ENCODE measurements at places on chromosomes 7 and 10.

GRCh38 chr10:71712170-71712569, 7.4 kb downstream of the C10orf105 start:
- no peak for DNase-seq

GRCh38 chr10:90718182-90718581, 139.7 kb downstream of the HTR7 start:
- DNase-seq, result no peak

DNA sequence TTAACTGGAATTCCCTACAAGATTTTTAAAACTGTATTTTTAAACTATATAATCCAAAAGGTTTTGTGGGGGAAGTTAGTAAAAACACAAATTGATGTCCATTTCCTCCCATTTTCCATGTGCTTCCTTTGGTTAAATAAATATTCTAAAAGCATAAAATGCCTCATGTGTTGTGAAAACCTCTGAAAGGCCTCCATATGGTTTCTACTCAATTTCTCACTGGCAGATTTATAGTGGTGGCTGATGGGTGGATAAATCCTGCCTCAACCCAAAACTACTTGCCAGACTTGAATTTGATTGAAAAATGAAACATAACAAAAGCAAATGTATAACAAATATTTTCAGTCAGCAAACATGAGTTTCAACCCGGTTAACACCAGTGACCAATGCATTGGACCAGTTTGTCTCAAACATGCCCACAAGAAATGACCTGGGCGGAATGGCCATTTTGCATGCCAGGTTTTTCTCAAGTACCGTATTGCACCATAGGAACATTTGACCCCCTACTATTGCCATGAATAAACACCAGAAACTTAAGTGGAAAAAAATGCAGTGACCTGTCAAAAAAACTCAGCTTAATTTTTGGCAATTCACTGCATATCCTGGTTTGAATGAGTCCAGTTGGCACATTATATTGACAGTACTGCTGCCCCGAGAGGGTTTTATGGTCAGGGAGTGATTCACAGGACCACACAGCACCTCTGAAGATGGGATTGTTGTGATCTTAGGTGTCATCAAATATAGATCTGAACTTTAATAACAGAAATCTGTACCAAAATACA, 454.6 kb upstream of the ANKRD30A start:
- no peak for DNase-seq

DNA sequence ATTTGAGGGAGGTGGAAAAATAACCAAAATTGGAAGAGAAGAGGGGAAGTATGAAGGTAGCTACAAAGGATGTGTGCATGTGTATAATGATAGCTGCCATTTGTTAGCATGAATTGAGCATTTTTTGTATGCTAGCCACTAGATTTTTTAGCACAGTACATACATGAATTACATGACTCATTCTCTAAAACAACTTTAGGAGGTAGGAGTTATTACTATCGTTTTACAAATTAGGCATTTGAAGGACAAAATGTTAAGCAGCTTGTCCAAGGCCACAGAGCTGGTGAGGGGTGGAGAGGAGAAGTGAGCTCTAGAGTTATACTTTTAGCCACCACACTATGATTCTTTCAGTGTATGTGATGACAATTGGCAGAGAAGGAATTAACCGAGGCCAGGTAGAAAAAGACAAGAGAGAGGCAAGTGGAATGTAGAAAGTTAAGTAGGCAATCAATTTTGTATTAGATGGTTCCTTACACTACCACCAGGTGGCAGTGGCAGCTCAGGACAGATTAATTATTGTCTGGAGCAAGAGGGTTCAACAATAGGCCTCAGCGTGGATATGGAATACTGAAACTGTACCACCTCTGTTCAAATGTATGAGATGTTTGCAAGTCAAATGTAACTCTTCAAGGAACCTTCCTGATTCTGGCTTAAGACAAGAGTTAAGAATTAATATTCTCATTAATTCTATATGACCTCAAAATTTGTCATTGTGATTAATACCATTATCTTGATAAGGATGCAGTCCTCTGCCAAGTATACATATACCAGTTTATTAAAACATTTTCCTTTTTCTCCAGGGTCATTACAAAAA, 128.0 kb downstream of the MBL2 start:
- peak; percentile 58 for DNase-seq

DNA sequence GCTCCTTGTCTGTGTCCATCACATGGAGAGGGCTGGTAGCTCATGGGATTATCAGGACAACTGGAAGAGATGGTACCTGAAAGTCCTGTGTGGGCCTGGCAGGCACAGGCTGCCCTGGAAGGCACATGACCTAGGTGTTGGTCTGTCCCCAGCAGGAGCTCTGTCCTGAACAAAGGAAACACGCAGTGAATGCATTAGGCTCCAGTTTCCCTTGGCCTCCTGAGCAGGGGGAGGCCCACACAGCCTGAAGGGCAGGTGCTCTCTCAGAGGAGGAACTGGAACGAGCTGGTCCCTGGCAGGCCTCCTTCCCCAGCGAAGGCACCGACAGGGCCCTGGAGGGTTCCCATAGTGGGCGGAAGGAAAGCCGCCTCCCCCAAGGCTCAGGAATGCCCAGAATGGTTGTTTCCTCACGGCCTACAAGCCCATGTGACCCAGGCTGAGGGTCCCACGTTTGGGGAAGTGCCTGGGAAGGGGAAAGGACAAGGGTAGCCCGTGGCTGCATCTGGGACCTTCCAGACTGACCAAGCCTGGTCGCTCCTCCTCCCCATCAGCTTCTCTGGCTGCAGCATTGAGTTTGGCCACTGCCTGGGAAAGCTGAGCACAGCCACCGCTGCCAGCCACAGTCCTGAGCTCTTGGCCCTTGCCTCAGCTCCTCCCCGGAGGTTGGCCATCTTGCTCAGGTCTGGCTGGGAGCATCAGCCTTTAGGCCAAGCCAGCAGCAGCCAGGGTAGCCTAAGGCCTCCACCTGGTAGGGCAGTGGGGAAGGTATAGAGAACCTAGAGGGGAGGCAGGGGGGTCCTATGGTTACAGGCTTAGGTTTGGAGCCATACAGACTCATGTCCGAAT, 21.8 kb downstream of the CXCL12 start:
- DNase-seq, result no peak

DNA sequence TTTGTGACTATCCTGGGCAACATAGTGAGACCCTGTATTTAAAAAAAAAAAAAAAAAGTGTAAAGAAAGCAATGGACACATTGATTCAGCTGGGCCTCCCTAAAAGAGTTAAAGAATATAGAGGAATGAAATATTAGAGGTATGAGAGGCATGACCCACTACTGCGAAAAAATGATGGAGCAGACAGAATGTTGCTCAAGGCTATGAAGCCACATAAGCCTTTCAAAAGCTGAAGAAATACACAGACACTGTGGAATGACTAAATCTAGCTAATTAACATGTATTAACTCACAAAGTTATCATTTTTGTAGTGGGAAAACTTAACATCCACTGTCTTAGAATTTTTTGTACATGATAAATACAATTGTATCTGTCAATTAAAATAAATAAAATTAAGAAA, 107.3 kb downstream of the HGF start:
- no peak for DNase-seq

DNA sequence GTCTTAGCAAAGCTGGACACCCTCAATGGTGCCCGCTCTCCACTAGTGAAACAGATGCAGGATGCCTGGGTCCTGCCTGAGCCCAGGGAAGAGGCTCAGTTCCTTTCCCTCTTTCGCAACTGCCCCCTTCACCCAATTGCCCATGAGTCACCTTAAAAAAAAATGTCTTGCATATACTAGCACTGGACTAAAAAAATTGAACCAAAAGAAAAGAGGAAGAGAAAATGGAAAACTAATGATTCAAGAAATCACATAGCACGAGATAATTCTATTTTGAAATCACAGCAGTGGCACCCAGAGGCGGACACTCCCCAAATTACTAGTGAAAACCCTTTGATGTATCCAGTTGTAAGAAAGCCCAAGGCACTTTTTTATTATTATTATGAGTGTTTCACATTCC, 972.5 kb downstream of the LRMDA start:
- no peak for DNase-seq

DNA sequence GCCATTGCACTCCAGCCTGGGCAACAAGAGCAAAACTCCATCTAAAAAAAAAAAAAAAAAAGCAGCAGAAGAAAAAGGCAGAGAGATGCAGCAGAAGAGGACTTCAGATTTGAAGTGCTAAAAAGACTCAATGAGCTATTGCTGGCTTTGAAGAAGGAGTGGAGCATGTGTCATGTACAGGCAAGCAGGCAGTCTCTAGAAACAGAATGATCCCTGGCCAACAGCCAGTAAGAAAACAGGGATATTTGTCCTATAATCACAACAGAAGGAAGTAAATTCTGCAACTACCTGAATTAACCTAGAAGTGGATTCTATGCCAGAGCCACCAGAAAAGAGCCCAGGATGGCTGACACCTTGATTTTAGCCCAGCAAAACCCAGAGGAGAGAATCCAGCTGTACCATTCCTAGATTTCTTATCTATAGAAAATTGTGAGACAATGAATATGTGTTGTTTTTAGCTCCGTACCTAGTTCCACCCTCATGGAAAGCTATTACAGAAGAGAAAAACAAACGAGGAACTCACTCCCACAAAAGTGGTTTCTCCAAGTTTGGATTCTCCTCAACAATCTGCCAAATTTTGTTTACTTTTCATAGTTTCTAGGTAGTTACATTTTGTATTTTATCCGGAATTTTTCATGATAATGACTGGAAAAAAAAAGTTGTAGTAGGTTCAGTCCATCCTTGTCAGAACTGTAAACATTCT, 198.2 kb upstream of the GNAI1 start:
- DNase-seq, result no peak

- DNase-seq, result no peak
Observed at GRCh38 chr7:123355576-123356190, 155.9 kb upstream of the SLC13A1 start.

DNA sequence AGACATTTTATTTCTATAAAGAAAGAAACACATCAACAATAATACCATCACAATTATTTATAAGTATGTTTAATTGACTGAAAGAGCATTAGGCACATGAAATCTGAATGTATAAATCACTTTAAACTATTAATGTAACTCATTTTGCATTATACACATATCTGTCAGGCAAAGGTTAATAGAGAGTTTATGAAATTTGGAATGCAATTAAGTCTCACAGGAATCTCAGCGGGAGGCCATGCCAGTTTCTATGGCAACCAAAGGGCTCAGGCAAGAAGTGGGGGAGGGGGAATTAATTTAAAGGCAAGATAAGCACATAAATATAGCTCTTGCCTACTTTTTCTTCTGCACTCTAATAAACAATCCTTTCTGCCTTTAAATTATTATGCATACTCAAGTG, 152.6 kb downstream of the SLC16A9 start:
- DNase-seq, result no peak
